GDM1 (cell line): ENCODE measurements at places on chromosomes 12 and 14.

- DNase-seq: no peak
Observed at GRCh38 chr14:90676912-90677311, 139.3 kb downstream of the TTC7B start.

DNA sequence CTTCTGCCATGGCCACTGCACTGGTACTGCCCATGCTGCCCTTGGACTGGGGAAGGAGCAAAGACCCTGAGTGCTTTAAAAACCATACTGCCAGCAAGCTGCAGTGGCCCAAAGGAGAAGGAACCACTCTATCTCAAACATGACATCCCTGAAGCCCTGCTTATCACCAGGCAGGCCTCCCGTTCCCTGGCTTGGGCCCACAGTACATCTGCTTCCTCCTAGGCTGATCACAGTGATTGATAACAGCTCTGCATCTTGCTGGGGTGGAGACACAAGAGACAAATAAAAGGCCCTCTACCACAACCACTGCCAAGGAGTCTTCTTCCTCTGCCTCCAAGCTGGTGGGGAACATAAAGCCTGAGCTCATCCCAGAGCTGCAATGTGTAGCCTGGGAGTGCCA lies 567.5 kb downstream of the TRHDE start:
- no peak for DNase-seq

- DNase-seq: no peak
Observed at GRCh38 chr12:45688183-45688582, 41.3 kb upstream of the ARID2 start.

DNA sequence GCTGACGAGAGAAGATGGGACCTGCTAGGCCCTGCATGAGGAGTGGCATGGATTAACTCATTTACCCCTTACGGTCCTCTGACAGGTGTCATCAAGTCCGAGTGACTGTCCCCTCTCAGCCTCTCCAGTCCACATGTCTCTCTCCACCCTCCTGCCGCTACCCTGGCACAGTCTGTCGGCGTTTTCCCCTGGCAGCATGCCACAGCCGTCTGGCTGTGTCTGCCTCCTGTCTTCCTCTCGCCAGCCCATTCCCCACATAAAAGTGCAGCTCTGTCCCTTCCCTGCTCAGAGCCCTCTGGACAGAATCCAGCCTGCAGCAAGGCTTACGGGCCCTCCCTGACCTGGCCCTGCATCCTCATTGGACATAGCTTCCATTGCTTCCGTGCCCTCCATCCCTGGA lies 45.6 kb downstream of the UBE3B start:
- DNase-seq: no peak

DNA sequence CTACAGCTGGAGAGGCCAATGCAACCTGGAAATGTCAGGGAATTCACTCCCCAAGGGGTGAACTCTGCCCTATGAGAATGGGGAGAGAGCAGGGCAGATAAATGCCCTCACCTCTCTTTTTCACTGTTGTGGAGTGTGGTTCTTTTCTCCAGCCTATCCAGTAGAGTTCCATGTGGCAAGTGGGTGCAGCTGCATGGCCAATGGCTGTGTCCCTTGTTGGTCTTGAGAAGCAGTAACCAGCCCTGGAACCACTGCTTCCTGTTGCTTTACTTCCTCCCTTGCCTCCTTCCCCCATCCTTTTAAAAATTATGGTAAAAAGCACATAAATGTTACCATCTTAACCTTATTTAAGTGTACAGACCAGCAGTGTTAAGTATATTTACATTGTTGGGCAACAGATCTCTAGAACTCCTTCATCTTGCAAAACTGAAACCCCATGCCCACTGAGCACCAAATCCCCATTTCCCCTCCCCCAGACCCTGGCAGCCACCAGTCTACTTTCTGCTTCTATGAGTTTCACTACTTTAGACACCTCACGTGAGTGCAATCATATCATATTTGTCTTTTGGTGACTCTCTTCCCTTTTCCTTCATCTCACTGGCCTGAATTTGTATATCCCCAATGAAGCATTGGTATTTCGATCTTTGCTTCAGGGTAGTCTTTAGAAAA lies 77.0 kb upstream of the GRIP1 start:
- no peak for DNase-seq

DNA sequence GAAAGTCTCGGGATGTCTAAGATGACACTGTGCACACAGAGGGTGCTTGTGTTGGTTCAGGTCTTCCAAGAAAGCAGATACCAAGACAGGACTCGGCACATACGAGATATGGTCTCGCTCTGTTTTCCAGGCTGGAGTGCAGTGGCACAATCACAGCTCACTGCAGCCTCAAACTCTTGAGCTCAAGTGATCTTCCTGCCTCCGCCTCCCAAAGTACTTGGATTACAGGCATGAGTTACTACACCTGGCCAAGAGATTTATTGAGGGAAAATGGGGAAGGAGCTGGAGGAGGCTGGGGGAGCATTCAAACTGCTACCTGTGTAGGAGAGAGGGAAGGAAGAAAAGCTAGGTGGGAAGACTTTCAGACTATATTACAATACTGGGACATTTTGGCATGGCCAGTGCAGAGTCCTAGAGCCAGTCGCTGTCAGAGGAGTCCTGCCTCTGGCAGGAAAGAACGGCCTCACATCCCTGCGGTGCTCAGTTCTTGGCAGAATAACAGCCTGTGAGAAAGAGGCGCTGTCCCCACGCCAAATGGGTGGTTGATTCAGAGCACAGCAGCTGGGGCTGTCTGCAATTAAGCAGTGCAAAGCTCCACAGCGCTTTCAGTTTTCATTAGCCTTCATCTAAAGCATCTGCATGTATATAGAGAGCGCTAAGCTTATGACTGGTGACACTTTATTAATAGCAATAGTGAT lies 18.3 kb downstream of the SLC17A8 start:
- no peak for DNase-seq

DNA sequence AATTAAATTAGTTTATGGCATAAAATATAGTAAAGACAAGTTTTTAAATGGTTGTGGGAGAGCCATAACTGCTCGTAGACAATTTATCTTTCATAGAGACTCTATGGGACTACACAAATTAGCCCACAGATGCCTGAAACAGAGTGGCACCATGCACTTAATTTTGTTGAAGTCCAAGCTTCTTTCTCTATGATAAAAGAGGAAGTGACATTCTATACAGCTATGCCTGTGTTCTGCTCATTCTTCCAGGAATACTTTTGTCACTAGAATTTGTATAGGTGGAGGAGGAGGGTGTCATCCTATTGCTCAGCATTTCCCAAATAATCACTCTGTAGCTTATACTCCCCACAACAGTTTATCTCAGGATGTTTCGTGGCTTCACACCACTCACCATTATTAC lies 43.7 kb upstream of the KICS2 start:
- DNase-seq: no peak
